Activated T-helper 1 cell treated with anti-CD3 and anti-CD28 coated beads, Interleukin-2, amount 50 U/mL, for 16 hours (primary cell): ENCODE measurements at places on chromosomes 12 and 14.

DNA sequence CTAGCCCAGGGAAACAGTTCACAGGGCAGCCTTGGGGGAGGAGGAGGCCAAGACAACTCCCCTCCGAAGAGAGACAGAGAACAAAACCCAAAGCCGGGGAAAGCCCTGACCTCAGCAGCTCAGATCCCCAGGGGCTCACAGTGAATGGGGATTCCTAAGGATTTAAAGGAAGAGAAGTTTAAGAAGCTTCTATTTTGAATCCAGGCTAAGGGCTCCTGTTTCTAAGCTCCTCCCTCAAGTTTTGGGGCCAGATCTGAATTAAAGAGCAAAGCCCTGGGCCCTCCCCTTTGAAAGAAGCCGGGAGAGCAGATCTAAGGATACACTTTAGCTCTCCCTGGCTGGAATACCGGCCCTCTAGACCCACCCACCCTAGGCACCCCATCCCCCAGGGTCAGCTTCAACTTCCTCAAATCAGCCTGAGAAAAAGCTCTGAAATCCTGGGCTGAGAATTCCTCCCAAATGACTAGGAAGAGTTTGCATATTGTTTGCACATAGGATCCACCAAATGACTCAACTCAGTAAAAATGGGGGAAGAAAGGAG is 3.9 kb downstream of the KDM2B start:
- no peak for DNase-seq

GRCh38 chr12:132946246-132946820 is 9.8 kb downstream of the ZNF605 start:
- DNase-seq: no peak

DNA sequence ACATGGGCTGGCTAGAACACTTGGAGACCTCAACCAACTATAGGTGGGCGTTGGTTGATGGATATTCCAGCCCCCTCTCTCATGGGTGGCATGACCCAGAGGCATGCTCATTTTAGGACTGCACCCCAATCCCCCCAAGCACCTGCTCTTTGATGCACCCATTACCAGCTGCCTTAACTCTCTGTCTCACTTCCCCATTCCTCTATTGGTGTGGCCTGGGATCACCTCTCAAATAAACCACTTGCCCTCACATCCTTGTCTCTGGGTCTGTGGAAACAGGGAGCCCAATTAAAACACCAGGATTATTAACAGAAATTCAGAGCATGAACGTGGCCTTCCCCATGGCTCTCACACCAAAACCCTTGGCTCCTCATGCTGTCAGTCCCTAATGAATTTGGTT is 202.3 kb upstream of the NOS1 start:
- no peak for DNase-seq

DNA sequence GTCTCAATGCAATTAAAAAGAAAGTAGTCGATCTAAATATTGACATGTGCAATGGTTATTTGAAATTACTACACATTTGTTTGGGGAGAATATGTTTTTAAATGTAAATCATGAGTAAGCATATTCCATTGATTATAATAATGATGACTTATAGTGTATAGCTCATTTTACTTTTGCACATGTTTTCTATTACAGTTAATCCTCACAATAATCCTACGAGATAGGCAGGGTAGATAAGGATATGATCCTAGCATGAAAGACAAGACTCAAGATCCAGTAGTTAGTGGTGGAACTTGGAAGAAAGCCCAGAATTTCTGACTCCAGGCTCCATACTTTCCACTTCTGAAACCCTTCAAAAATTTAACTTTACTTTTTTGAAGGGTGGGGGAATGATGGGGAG is 94.0 kb downstream of the NAV3 start:
- DNase-seq: no peak

DNA sequence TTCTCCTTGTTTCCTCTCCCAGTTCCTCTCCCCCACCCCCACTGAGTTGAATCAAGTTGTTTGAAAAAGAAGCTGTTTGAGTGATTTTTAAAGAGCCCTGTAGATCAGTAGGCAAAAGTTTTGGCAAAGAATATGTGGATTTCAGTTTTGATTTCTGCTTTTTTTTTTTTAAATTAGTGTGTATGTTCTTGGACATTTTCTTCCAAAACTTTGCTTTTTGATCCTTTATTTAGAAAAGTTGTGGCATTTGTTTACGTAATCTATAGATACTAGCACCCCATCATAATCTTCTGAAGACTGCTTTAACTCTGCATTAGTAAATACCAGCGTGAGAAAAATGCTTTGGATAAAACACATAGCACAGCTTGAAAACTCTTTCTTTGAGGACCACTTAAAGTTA is 190.3 kb upstream of the SEL1L start:
- DNase-seq: no peak

DNA sequence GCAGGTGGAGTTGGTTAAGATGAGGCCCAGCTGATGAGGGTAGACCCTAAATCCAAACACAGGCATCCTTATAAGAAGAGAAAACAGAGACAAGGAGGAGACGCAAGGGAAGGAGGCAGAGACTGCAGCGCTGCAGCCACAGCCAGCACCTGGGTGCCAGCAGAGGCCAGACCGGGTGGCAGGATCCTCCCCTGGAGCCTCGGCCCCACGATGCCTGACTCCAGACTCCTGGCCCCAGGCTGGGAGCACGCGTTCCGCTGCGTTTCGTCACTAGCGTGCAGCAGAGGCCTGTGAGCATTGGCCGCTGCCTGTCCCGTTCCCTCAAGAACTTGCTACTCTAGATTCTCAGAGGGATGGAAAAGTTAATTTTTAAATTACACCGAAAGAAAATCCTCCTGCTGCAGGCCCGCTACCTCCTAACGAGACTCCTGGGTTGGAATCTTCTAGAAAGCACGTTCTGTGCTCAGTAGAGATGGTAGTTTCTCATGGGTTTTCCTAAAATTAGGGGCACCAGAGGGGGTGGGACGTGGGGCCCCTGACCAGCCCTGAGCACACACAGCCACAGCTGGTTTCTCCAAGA is 57.7 kb upstream of the FBRSL1 start:
- DNase-seq: no peak

DNA sequence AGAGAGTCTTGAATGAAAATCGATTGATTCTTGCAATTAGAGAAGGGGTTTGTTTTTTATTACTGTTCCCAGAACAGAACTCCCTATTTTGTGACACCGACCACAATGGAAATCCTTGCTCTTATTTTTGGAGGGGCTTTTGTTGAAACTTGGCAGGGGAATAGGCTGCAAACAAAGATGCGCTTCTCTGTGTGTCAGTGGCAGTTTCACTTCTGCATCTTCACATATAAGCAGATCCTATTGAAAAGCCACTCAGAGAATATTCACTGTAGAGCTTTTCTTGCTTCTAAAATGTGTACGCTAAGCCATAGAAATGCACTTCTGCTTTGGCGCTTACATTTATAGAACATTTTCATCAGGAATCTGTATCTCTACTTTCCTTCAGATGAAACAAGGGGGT is 1822.4 kb upstream of the SEL1L start:
- DNase-seq: no peak

GRCh38 chr12:6370994-6371754 is 4.2 kb downstream of the SCNN1A start:
- no peak for DNase-seq

GRCh38 chr14:74882103-74882920 is 596 bp downstream of the DLST start:
- peak; percentile 22 for DNase-seq

GRCh38 chr12:102043928-102044327 is 17.9 kb downstream of the WASHC3 start:
- DNase-seq: no peak

- no peak for DNase-seq
Observed at GRCh38 chr14:69317780-69318179, 57.8 kb downstream of the GALNT16 start.

DNA sequence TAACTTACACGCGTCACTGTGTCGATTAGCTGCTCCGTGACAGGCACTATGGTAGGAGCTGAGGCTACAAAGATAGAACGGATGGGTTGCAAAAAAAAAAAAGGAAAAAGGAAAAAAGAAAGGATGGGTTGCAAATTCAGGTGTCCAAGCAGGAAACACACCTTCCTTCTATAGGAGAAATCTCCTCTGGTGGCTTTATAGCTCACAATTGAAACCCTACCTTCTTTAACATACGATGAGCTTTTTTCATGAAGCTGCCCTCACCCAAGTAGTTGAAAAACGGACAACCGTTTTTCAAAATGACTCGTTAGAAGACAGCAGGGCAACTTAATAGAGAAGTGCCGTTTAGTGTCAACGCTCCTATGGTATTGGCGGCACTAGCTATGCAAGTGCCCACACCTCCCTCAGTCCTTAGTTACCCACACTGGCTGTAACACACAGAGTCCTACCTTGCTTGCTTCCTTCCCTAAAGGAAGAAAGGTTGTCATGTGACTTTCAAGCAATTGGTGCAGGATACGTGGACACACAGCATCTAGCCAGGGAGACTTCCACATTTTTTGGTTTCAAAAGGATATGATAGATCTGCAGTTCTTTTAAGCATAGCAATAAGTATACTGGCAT is 682 bp upstream of the TRIP11 start:
- no peak for DNase-seq

DNA sequence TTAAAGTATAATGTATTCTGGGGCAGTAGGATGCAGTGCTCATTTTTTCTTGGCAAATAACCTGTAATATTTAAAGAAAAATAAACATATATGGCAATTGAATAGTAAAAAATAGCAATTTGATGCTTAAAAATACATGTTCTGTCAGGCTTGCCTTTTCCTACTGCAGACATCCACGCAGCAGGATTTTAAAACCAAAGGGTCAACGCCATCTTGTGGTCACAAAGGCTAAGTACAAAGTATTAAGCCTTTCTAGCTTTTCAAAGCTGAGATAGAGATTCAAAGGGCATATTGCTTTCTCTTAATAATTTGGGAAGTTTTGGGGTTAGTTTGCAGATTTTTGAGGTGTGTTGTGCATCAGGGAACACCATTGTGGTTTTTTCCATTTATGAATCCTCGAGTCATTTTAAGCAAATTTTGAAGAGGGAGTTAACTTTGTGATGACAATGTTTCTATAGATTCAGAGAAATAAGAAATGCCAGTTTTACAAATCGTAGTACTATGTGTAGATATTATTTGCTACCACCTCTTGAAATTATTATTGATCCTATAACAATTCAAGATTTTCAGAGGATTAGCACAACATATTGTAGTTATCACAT is 4.7 kb upstream of the CCER1 start:
- DNase-seq: no peak
